ENCODE measurements at places on chromosomes 3 and 15.

- DNase-seq, result no peak
These were observed 37.1 kb downstream of the NR2F2 start for GRCh38 chr15:96367311-96368200.

GRCh38 chr15:59657635-59658125 is 365 bp upstream of the GTF2A2 start:
- no peak for DNase-seq

- no peak for DNase-seq
These were observed 146.1 kb upstream of the IQSEC1 start for GRCh38 chr3:13219077-13219901.

GRCh38 chr3:128922804-128923459 is 43.5 kb downstream of the ACAD9 start:
- no peak for DNase-seq

DNA sequence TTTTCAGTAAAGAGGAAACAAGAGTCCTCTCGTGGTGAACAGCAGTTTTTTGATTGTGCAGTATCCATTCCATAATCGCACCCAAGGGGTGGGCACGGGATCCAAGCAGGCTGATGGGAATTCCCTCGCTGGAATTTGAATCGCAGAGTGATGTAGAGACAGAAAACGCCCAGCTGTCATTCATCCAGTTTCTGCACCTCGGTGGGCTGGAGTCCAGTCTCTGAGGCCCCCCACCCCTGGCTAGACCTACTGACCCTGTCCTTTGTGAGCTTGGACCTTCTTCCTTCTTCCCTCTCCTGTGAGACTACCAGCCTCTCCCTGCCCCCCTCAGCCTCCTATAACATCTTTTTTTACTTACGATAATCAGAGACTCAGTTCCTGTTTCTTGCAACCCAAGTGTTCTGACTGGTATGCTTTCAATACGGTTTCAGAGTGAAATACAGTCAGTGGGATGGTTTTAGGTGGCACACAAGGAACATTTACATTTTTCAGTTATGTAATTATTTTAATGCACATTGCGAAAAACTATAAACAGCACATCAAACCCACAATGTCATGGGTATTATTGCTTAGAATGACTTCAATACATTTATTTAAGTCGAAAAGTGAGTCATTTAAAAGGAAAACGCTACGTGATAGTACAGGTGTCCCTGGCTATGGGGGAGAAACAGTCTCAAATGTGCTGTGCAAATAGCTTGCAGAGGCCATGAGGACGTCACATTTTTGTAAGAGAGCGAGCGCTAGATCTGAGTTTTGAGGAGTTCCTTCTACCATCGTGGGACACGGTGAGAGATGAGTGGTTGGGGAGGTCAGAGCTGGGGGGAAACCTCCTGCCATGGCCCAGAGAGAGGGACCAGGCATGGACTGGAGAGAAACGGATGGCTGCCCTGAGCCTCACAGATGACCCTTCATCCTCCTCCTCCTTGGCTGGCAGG is 37.5 kb upstream of the CHST2 start:
- DNase-seq, result no peak

GRCh38 chr3:76107935-76108570 is 322.7 kb upstream of the ZNF717 start:
- DNase-seq, result no peak

GRCh38 chr3:150345021-150345538 is 63.0 kb upstream of the TSC22D2 start:
- DNase-seq, result no peak

DNA sequence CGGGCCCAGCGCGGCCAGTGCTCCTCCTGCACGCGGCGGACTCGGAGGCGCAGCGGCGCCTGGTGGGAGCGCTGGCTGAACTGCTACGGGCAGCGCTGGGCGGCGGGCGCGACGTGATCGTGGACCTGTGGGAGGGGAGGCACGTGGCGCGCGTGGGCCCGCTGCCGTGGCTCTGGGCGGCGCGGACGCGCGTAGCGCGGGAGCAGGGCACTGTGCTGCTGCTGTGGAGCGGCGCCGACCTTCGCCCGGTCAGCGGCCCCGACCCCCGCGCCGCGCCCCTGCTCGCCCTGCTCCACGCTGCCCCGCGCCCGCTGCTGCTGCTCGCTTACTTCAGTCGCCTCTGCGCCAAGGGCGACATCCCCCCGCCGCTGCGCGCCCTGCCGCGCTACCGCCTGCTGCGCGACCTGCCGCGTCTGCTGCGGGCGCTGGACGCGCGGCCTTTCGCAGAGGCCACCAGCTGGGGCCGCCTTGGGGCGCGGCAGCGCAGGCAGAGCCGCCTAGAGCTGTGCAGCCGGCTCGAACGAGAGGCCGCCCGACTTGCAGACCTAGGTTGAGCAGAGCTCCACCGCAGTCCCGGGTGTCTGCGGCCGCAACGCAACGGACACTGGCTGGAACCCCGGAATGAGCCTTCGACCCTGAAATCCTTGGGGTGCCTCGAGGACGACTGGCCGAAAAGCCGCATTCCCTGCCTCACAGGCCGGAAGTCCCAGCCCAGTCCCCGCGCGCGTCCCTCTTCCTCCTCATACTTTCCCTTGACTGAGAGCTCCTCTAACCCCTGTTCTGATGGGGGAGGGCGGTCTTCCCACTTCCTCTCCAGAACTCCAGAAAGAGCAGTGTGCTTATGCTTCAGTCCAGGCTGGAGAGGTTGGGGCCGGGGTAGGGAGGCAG is 1.4 kb upstream of the IL17RC start:
- peak; percentile 90 for DNase-seq

GRCh38 chr3:2921452-2921851 is 188.7 kb downstream of the IL5RA start:
- DNase-seq, result no peak

DNA sequence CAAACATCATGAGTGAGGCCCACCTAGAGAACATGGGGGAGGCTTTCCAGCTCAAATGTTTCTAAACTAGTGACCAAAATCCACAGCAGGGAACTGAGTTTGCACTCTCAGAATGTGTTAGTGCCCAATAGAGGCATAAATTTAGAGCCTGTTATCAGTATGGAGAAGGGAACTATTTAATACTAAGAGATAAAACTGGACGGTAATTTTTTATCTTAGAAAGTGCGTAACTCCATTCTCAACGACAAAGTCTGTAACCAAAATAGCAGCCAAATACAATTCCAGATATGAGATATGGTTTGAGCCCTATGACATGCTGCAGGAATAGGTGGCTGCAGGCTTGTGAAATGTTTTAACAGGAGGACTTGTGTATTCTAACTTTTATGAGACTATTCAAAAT is 3.5 kb downstream of the B3GALNT1 start:
- DNase-seq, result no peak

GRCh38 chr3:52609316-52609815 is 73.0 kb downstream of the UQCC5 start:
- DNase-seq, result no peak

- peak; percentile 81 for DNase-seq
These were observed 544.8 kb downstream of the AGBL1 start for GRCh38 chr15:86624261-86625036.

GRCh38 chr3:178048768-178049167 is 487.5 kb upstream of the KCNMB2 start:
- no peak for DNase-seq

DNA sequence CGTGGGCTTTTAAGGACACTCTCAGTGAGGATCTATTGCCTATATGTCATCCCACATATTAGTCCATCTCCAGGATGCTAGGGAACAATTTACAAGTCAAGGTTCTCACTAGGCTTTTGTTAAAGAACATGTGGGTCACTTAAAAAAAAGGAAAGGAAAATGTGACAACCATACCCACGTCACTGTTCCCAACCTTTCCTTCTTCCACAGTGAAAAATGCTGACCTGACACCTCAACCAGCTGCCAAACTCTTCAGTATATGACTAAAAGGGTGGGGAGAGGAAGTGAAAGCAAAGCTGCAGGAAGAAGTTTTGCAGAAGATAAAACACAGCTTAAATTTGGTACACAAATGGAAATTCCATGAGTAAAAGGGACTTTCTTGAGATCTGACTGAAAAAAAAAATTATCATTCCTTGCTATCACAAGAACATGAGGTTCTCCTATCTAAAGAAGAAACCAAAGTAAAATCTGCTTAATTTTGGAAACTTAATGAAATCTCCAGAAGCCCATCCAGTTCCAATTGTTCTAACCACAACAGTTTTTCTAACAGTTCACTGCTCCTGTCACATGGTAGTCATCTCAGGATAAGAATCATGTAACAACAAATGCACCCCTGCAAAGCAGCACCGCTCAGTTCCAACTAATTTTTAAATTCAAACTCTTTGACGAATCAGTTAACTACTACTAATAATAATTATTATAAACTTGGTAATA is 117.0 kb upstream of the TSPAN3 start:
- DNase-seq, result peak; percentile 37

DNA sequence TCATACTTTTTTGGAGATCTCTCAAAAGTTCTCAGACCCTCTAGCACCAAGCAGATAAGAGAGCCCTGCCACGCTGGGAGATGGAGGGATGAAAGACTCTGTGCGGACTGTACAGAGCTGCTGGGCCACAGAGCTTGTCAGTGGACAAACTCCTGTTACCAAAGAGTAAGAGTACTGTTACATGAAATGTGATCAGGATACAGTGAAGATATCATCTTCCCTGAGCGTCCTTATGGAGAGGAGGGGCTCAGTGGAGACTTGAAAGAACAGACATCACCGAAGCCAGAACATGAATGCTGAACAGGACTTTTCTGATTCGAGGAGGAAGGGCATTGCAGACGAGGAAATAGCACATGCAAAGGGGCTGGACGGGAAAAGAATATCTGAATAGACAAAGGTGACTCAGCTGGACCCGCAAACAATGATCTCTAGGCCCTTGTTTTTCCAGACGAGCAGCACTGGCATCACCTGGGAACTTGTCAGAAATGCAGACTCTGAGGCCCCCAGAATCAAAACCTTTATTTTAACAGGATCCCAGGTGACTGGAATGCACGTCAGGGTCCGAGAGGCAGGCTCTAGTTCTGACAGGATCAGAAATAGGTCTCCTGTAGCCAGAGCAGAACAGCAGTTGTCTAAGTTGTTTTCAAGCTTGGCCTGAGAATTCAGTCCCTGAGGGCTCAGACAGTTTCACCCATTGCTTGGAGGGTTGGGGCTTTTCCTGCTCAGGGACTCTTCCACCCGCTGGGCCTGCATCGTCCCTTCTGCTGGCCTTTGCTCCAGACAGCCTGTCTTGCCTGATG is 277.9 kb downstream of the RPLP1 start:
- DNase-seq, result no peak

- DNase-seq, result no peak
These were observed 194.7 kb upstream of the MME start for GRCh38 chr3:154885418-154885817.

- no peak for DNase-seq
These were observed 234.5 kb downstream of the SATB1 start for GRCh38 chr3:18190646-18191045.

DNA sequence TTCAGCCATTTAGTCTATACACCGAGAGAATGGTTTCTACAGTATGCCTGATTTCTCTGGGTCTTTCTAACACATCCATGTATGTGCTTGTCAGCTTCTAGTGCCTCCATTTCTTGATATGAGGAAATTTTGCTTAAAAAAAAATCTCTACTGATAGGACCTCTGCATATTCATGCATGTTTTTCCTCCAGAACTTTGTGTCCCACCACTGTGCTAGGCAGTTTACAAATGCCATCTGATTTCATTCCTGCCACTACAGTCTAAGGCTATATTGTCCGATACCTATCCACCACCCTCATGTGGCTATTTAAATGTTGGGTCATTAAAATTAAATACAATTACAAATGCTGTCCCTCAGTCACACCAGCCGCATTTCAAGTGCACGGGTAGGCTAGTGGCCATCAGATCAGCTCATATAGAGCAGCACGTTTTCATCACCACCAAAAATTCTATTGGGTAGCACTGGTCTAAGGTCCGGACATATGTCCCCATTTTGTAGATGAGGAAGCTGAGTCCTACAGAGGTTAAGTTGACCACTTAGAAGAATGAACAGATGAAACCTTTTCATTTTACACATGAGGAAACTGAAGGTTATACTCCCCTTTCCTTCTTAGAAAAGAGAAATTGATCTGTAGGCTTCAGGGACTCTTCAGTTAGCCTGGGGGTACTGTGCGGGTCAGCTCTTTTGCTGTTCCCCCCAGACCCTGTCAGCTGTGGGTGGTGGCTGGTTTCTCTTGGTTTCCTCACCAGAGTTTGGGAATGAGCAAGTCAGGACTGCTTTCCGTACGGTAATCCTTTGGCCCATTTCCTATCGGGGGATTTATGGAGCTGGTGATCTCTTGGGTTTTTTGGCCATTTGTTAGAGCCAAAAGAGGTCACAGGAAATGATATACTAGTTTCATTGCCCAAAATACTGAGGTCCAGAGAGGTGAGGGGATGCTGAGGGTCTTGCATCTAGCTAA is 56.5 kb downstream of the SMAD3 start:
- DNase-seq, result peak; percentile 9

GRCh38 chr15:92306663-92307062 is 87.0 kb upstream of the ST8SIA2 start:
- no peak for DNase-seq

DNA sequence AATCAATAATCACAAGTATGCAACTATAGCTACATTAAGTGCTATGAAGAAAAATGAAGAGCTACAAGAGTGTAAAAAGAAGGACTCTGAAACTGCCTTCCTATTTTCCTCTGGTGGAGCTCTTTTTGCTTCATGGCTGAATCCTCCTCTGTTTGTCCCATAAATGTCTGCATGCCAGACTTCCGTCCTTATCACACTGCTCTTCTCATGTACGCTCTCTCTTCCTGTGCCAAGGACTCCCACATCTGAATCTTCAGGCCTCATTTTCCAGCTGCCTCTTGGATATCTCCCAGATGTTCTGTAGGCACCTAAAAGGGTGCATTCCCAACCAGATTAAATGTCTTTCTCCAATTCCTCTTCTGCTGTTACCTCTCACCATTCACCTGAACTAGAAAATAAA is 123.7 kb downstream of the MECOM start:
- no peak for DNase-seq

DNA sequence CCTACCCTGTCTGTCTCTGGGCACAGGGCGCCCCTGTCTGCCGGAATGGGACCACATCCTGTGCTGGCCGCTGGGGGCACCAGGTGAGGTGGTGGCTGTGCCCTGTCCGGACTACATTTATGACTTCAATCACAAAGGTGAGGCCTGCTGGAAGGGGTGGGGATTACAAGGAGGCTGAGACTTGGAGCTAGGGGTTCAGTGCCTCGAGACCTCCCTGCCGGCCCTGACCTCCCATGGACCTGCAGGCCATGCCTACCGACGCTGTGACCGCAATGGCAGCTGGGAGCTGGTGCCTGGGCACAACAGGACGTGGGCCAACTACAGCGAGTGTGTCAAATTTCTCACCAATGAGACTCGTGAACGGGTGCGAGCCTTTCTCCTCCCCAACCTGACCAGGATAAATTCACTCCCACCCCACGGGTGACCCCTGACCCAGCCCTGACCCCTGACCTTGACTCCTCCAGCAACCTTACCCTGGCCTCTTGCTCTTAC is 20.4 kb downstream of the PTH1R start:
- DNase-seq, result peak; percentile 7

Data from right hindlimb (tissue), 1 donor.